ENCODE measurements at places on chromosomes 2 and 18.

DNA sequence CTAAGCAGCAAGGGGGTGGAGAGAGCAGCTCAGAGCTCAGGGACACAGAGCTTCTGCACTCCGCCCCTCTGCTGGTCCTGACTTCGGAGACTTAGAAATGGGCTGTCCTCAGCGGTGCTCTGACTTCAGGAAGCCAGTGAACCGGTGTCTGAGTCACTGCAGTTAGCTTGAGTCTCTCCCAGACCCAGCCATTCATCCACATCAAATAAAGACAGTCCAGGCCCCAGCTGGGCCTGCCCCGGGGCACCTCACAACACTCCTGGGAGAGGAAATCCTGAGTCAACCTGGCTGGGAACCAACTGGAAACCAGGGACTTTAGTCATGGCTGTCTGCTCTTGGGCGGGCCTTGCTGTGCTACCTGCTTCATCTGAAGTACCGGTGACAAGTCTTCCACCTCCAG is 5.4 kb upstream of the ITGB6 start:
- no peak for DNase-seq

DNA sequence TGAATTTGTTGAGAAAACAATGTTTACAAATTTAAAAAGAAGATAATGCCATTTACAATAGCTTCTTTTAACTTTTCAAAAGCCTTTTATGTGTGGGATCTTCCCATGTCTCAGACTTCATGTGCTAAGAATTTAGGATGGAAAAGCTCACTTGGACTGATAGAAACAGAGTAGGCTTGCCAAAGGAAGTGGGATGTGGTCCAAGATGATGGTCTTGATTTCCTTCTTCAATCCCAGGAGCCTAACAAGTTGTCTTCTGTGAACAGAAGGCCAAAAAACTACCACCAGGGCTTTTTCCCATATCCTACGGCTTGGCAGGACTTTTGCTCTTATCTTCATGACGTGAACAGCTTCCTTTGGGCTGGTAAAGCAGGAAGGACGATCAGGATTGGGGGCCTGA is 9.5 kb downstream of the CXCR4 start:
- no peak for DNase-seq

DNA sequence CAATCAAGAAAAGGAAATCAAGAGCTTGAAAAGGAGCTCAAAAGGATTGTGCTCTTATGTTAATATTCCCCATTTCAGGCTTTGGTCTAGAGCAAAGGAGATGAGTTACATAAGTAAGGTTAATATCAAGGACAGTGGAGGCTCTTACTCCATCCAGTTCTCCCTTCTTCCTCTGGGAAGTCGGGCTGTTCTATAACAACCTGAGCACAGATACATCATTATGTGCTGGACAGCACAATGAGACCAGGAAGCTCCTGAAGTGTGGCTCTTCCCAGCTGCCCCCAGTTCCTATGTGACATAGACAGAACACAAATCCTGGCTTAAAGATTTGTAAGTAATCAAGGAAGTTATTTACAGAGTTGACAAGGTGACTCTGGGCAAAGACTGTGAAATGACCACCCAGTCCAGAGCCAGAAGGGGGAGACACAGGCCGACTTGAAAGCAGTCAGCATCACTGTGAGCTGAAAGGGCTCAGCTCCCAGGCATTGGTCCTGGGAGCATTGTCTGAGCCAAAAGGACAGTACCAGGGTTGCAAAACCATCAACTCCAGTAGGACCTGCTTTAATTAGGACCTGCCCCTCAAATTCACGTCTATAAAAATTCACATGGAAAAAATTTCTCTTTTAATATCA is 917.6 kb upstream of the ACVR2A start:
- DNase-seq: no peak

DNA sequence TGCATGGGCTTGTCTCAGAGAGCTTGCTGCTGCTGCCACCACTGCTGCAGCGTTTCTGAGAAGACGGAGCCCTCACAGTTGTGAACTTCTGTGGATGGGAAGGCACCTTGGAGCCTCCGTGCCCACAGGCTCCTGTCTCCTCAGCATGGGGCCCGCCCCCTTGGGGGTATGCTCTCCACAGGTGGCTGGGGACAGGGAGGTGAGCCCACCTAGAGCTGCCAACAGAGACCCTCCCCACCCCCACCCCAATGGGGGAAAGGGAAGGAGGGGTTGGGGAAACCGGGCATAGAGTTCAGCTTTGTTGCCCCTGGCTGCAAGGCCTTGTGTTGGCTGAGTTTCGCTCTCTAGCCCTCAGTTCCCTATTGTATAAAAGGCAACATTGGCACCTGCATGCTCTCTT is 76.1 kb downstream of the INPP4A start:
- no peak for DNase-seq

DNA sequence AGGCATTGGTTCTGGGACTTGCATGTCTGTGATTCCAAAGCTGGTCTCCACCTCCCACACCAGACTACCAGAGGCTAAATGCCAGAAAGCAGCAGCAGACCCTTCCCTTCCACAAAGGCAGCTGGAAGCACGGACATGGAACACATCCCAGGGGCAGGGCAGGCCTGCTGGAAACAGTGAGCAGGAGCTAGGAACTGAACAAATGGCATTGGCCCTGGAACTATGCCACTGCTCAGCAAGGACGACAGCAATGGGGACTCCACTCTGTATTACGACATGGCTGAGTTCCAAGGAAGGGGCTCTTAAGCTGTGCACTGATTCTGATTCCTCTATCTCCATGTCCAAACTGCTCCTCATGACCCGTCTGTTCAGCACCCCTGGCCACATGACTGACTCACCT is 77.8 kb upstream of the TFCP2L1 start:
- no peak for DNase-seq

DNA sequence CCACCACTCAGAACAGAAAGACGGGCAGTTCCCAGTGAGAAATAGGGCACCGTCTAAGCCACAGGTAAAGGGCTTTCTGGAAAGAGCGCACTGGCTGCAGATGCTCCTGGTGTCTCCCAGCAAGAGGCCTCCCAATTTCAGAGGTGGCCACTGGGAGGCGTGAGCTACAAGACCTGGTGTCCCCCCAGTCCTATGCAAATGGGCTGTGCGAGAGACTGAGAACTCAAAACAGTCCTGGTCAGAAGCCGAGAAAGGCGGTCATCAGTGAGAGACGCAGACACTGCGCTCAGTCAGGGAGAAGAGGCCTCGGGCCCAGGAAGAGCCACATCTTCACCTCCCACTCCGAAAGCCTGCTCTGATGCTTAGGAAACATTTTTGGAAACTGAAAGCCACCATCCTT is 179.5 kb downstream of the EIPR1 start:
- DNase-seq: no peak

GRCh38 chr2:23850564-23851256 is 76.2 kb downstream of the ATAD2B start:
- DNase-seq: no peak

DNA sequence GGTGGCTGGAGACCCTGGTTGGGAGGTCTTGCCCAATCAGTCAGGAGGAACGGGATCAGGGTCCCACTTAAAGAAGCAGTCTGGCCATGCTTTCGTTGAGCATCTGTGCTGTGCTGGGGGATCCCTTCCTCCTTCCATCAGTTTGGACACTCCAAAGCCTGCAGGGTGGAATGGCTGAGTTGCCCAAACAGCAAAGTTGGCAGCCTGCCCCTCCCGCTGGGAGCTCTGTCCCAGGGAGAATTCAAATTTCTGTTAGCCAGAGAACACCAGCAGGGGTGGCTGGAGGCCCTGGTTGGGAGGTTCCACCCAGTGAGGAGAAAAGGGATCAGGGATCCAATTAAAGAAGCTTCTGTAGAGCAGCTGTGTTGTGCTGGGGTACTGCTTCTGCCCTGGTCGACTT is 96.9 kb upstream of the CTAGE1 start:
- DNase-seq: no peak

GRCh38 chr18:44594799-44595467 is 85.8 kb upstream of the SETBP1 start:
- DNase-seq: no peak

DNA sequence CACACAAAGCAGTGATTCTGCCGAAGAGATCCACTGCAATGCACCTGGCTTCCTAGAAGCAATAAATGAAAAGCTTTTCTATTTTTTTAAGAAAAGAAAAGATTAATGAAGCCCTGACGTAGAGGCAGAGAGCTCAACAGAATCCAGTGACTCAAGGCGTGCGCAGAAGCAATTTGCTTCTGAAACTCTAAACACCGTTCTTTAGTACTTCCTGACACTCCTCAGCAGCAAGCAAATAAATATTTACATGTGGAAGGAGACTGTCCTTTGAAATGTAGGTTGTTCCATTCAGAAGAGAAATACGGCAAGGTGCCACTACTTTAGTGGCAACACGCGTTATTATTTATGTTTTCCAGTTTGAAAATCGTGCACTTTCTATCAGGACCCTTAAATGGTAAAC is 126.2 kb upstream of the ZNF516 start:
- no peak for DNase-seq

- DNase-seq: no peak
Measured at GRCh38 chr2:195016841-195017240, 640.2 kb upstream of the SLC39A10 start.

DNA sequence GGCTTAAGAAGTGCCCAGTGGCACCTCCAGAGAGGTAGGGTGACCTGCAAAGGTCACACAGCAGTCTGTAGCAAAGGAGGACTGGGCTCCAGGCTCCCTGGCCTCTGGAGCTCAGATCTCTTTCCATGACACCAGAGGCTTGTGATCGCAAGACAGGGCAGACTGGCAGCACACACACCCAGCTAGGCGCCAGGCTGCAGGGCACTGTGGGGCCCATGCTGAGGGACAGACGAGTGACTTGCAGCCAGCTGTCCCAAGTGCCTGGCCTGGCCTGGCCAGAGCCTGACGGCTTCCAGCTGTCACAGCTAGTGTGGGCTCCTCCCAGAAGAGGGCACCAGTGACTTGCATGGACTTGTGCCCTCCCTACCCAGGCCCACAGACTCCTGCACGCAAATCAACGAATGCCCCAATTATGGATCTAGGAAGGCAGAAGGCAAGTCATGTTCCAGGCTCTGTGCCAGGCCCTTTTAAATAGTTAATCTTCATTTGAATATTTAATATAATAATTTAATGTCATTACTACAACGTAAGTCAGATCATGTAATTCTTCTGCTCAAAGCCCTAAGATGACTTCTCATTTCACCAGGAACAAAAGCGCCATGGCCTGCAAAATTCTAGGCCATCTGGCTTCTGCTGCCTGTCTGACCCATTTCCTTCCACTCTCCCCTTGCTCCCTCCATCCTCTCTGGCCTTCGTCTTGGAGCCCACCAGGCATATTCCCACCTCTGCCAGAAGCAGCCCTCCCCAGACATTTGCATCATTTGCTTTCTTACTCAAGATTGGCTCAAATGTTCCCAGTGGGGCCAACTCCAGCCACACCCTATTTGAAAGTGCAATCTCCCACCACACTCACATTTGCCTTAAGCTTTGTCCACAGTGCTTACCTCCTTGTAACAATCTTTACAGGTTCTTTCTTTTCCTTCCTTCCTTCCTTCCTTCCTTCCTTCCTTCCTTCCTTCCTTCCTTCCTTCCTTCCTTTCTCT is 3.7 kb upstream of the SPEG start:
- DNase-seq: no peak

DNA sequence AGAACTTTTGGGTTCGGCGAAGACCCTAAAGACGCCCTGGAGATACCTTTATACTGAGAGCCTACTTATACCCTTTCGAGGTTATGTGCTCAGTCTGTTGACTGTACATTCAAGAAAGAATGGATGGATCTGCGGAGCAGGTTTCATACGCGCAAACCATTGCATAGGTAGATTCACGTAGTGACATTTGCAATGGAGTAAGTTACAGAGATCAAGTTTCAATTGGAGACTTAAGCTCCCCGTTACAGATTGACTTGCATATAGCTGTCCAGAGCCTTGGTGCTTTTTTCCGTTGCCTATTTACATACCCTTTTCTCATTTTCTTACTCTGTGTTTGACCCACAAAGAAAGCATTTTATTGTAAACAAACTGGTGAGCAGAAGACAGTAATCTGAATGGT is 923 bp downstream of the PSMD1 start:
- DNase-seq: no peak

DNA sequence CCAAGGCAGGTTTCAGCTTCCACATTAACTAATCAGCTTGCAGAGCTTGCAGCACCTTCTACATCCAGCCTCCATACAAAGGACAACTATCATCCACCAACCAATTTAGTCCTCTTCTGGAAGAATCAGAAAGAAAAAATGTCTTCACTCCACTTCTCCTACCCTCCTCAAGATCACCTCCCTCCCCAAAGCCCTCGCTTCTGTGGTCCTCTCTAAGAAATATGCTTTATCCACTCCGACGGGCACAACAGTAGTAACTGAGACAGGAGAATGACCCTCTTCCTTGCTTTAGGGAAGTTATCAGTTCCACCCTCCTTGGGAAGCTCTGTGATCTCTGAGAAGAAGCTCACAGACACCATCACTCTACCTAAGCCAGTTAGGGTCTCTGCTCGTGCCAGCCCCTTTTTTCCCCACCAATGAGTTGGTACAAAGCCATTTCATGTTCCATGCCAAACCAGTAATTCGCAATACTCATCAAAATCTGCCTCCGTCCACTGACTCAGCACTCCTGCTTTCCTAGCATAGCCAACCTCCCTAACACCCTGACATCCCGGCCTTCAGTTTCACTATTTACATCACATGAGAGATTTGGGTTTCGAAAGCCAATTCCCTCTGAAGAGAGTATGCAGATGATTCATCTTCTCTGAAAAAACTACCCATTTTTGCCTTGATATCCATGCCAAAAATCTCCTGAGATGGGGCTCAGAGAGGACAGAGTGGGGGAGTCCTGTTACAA is 114.1 kb upstream of the PKDCC start:
- DNase-seq: no peak

DNA sequence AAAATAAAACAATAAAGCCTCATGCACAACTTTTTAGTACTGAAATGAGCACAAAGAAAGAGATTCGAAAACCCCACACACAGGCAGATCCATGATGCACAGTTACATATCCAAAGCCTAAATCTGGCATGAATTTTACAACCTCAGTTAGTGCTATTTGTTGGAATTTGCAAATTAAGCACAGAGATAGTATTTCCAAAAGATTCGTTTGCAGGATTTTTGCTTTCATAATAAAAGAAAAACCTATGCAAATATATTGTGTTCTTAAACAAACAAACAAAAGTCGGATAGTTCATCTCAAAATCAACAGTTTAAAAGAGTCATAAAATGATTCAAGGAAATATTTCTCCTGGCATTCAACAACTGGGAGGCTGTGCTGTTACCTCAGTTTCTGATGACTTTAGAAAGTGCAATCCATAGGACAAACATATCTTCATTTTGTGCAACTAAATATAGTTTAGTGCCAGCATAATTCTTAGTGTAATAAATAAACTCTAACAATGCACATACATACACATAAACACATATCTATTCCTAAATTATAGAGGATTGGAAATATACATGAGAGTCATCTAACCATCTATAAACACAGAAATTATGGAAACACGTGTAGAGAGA is 10.8 kb downstream of the PAX3 start:
- DNase-seq: no peak

DNA sequence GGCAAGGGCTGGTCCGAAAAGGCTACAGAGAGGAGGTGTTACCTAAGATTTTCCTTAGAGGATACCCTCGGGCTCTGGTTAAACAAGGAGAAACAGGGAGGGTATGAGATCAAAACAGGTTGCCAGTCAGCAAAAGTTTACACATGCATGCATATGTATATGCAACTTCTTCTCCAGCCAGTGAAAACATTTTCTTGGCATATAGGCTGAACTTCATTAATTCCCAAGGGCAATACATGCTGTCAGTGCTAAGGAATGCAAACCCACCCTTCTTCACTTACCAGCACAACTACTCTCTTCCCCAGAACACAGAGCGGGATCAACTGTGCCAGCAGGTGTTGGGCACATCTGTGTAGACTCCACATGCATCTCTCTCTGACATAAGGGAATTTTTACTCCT is 176.0 kb downstream of the GFPT1 start:
- no peak for DNase-seq

Data from SK-N-MC (cell line).